ENCODE measurements at places on chromosomes 12 and 14. TPM values are rescaled to one million over a fixed set of nuclear protein-coding genes. Genes with fewer than 3 reads are reported as not detected.

GRCh38 chr14:101121508-101122139, 218.1 kb upstream of the RTL1 start:
- DNase-seq, result no peak

GRCh38 chr12:96861656-96862055, 45.4 kb upstream of the NEDD1 start:
- no peak for DNase-seq

CCDC197 gene
- not detected for polyA plus RNA-seq

IKZF4 gene
- polyA plus RNA-seq, result 26.8 TPM

- DNase-seq, result no peak
Observed at GRCh38 chr12:65016881-65017650, 104.0 kb downstream of the WIF1 start.

FGF23 gene
- 0.04 TPM for polyA plus RNA-seq

GRCh38 chr12:93624595-93625294, 52.3 kb downstream of the SOCS2 start:
- DNase-seq, result no peak

DNA sequence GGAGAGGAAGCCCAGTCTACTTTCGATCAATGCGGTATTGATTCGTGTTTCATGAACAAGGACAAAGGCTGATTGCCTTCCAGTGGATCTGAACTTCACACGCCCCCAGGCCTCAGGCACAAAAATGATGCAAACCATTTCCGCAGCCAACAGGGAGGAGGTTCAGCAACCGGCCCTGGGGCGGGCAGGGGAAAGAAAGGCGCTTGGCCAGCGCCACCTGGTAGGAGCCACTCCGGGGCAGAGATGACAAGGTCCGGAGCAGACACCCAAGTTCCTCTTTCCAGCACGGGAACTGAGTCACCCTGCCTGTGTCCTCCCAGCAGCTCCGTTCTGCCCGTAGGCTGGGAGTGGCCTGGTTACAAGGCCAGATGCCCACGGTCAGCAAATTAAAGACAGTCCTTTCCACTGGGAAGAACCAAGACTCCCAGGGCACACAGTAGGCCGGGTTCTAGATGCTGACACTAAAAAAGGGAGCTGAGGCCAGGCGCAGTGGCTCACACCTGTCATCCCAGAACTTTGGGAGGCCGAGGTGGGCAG, 136.3 kb downstream of the SCARB1 start:
- no peak for DNase-seq

GRCh38 chr14:35159742-35160409, 37.5 kb downstream of the PRORP start:
- no peak for DNase-seq

- no peak for DNase-seq
Observed at GRCh38 chr14:56759633-56760032, 50.6 kb downstream of the OTX2 start.

DNA sequence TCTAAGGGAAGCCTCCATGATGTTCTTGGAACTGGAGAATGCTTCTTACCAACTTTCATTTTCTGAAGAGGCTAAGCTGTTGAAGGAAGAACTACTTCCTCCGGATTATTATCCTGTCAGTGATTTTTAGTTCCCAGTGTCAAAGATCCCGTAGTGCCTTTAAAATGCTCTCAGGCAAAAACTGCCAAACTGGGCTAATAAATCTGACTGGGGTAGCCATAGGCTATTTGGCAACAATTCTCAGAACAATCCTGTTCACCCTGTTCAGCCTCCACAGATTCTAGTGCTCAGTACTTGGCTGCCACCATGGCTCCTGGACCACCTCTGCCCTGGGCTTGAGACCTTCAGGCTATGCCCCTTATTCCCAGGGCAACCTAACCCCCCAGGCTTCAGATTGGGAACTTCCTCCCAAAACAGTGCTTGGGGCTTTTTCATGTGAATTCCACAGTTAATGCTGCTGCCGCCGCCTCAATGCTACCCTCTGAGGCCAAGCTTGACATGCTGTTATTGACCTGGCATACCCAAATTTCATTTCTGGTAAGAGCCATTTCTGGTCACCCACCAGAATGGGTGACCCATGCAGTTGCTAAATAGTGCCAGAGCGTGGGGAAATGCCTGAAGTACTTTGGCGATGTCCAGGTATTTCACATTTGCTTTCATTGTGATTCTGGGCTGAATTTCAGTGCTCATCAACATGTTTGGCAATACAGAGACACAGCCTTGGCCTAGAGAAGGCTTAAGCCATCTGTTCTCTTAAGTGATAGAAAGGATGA, 110.0 kb upstream of the ARHGAP5 start:
- no peak for DNase-seq

DNA sequence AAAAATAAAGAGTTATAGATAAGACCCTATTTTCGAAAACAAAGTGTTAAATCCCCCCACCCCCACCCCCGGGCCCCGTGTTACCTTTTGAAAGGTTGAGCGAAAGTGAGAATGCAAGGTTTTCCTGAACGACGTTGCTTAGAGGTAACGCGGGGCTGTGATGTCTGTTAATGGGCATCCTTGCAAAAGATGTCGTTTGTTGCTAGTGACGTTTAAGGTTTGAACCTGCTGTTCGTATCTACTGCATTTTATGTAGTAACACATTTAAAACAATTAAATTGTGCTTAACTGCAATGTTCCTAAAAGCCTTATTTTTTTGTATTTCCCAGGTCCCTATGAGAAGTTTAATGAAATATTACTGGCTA, 1.2 kb downstream of the CPSF6 start:
- no peak for DNase-seq

NELL2 gene
- polyA plus RNA-seq, result 22.8 TPM

DNA sequence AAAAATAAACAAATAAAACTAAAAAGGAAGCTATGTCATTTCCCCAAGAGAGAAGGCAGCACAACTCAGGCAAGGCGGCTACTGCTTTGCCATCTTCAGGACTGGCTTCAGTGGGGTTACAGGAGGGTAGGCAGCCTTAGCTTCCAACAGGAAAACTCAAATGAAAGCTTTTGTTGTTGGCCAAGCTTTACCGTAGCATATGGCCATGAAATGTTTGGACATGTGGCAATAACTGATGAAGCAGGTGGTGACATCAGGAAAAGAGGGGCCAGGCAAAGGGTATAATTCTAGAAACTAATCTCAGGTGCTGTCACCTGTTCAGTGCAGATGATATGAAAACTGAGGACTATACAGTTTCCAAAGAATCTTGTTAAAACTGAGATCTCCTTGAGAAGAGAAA, 22.8 kb upstream of the NPFF start:
- DNase-seq, result no peak

DNA sequence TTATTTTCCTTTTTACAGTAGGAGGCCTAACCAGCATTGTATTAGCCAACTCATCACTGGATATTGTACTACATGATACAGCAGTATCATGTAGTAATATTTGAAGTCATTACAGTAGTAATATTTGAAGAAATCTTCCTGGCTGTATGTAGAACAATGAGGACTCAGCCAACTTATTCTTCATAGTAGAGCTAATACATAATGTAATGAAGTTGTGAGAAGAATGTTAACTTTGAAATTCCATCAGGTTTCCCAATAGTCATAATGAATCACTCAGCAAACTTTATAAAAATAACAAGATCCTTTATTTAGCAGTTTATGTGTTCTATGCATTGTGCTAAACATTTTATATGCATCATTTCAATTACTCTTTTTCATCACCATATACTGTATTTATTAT, 61.8 kb downstream of the LRRK2 start:
- no peak for DNase-seq

DNA sequence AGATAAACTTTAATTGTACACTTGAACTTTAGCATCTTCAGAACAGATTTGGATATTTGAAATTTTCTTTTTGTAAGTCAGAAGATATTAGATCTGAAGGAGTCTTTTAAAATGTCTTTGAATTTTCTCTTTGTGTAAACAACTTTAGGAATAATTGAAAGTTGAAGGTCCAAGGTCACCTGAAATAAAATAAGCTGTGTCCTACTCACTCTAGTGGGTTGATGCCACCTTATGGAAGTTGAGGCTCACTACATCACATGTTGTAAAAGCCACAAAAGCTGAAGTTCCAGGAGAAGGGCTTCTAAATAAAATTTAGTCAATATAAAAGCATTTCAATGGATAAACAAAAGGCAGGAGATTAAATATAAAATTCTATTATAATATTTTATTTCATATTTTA, 122.0 kb upstream of the ATXN7L3B start:
- DNase-seq, result no peak

PLEK2 gene
- 4.0 TPM for polyA plus RNA-seq

GRCh38 chr12:118846416-118846815, 134.9 kb upstream of the SRRM4 start:
- no peak for DNase-seq

Measured in left renal cortex interstitium (tissue), 4 donors.